Tibial artery (tissue), 4 donors: ENCODE measurements at places on chromosomes 1 and 21.

DNA sequence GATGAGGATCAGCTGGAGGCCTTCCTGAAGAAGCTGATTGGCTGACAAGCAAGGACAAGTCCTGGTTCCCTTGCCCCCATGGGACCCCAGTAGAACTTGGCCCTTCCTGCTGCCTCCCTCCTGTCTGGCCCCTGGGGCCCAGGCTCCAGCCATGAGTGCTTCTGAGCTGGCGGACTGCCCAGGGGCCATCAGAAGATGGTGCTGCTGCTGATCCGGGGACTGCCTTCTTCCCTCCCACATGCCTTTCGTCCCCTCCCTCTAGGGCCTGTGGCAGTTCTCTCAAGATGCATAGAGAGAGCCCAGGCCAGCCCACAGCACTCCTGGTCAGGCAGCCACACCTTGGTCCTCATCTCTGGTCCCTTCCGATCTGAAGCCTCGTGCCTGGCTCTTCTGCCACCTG is 57.9 kb upstream of the PRKACB start:
- DNase-seq, result no peak

DNA sequence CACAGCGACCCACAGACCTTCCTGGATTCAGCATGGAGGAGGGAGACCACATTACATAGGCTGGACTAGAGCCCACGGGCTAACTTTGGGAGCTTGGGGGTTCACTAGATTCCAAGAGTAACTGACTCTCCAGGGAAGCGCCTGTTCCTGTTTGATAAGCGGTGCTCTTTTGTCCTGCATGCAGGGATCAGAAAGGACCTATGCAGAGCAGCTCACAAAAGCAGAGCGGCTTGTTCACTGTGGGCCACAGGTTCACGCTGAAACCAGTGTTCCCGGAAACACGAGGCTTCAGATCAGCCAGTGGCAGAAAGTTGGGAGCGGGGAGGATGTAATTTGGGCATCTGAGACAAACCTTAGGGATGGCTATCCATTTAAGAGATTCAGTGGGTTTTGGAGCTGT is 403.9 kb downstream of the PCP4 start:
- DNase-seq, result no peak

DNA sequence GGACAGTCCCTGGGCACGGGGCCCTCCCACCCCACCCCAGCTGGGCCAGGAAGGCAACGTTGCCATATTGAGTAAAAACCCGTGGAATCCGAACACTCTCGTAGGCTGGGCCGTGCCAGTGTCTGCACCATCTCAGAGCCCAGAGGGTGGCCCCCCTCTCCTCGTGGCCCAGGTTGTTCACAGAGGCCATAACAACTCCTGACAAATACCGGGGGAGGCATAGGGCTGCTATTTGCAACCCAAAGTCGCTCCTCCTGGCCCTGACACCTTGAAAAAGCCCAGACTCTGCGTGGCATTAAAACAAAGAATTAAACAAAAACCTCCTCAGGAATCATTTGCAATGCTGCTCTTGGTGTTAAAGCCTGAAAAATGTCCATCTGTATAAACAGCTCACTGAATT is 141.4 kb downstream of the CASZ1 start:
- DNase-seq, result no peak

- no peak for DNase-seq
Measured at GRCh38 chr1:85188530-85188929, 12.3 kb downstream of the SYDE2 start.

DNA sequence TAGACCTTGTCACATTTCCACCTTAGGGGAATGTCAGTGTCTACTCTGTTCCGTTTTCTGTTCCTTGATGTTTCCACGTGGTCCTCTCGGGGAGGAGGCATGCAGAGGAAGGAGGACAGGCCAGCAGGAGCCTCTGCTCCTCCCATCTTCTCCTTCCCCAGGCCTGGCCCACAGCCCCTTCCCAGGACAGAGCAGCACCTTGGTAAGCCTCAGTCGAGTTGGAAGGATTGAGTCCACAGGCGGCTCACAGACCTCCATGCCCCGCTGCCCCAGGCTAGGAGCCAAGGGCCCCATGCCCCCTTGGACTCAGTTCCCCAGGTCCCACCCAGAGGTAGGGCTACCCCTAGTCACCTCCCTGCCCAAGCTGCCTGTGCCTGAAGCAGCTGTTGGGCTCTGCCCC is 36.5 kb downstream of the IGSF21 start:
- DNase-seq, result no peak
